ELF-1 (cell line): ENCODE measurements at places on chromosomes 5 and 9.

DNA sequence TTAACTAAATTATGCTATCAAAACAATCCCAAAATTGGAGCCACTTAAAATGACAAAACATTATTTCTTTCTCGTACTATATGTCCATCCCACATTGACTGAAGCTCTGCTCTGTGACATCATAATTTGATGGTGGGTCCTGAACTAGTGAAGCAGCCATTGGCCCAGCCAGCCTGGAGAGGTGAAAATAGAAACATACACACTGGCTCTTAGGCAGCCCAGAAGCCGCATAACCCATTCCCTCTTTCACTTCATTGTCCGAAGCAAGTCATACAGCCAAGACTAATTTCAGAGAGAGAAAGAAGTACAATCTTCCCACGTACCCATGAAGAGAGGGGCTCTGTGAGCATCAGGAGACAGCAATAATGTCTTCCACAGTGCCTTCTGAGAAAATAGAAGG, 342.5 kb downstream of the NFIB start:
- no peak for DNase-seq

DNA sequence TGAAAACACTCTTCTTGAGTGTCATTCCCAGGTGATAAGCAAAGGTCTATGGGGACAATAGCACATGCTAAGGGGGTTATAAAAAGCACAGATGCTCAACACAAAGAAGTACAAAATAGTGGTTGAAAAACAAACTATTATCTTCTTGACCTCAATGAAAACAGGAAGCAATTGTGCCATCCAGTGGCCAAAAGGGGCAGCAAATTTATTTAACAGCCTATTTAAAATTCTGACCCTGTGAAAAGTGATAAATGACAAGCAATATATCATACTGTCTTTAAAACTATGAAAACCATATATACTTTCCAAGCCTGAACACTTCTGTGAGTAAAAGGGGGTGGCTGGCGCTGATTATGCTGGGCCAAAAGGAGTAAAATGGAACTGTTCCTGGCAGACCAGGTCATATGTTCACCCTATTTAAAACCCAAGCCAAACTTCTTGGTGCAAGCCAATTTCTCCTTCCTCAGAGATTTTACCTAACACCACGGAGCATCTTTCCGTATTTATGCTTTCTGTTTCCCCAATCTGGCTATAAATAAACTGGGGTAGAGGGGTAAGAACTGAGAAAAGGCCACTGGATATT, 29.7 kb downstream of the TEX10 start:
- DNase-seq, result peak; percentile 28

GRCh38 chr9:117725426-117725887, 21.3 kb downstream of the TLR4 start:
- no peak for DNase-seq

GRCh38 chr9:137006116-137007003, 10.0 kb upstream of the CLIC3 start:
- DNase-seq, result no peak

DNA sequence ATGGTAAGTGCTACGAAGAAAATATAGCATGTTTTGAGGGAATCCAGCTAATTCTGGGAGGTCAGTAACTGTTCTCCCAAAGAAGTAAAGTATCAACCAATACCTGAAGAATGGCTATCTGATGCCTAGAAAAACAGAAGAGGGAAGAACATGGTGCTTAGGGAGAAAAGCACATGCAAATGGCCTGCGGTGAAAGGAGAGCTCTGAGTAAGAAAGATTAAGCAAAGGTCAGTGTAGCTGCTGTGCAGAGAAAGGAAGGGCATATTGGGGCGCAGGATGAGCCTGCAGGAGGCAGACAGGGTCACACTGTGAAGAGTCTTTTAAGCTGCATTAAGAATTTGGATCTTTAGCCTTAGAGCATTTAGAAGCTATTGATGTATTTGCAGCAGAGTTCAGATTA, 11.0 kb downstream of the ADRB2 start:
- DNase-seq, result no peak

DNA sequence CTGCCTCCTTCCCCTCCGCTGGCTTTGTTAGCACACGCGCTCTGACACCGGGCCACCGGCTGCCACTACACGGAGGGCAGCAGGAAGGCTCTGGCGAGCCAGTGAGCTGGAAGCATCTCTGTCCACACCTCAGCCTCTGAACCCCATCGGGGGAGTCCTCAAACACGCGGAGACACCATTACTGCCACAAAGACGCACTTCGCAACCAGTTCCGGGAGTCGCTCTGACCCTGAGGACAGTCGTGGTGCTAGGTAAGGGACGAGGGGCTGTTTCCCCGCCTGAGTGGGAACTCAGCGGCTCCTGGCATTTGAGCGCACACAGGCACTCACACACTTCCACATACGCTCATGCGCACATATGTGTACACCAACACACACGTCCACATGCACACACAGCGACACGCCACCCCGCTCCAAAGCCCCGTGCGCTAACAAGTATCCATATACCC, 160.0 kb downstream of the C9orf152 start:
- DNase-seq, result peak; percentile 72

- peak; percentile 36 for DNase-seq
These were observed 83.9 kb downstream of the PTPN3 start for GRCh38 chr9:109414125-109414785.
